ENCODE measurements at places on chromosomes 3 and 15.
A peak's percentile ranks its signal among the peaks of the same experiment; 100 is the strongest.

DNA sequence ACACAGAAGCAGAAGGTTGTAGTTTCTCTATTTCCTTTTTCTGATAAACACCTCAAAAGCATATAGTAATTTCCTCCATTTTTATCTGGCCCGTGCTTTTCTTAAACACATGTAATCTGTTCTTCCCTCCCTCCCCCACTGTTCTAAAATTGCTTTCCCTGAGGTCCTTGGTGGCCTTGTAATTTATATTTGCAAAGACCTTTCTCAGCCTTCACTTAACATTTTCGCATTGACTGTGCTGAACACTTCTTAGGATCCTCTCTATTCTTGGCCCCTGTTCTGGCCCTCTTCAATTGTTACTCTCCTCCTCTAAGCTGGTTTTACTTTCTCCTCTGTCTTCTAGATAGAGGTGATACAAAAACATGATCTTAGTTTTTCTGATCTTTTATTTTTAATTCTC is 28.3 kb downstream of the GAP43 start:
- no peak for DNase-seq

GRCh38 chr3:127143172-127143571 is 49.8 kb upstream of the PRR23E start:
- no peak for DNase-seq

- no peak for DNase-seq
These were observed at the start of gene FBLN2 for GRCh38 chr3:13548696-13549622. Gene FBLN2, plus strand, starts transcription at chr3:13549125. Its CDS starts 21,231 bp downstream, at chr3:13570356.

DNA sequence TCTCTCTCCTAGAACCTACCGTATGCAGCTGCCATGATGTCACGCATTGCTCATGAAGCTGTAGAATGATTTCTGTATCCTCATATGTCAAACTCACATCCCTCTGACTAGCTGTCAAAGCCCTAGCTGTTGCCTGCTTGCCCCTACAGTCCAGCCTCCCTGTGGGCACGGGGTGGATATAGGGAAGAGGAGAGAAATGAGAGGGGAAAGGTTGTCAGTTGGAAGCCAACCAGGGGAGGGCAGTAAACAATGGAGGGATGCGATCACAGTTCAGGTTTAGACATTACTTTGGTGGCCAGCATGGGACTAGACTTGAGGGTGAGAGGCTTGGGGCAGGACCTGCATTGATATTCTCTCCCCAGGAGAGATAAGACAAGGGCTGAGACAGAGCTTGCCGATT is 1.7 kb upstream of the HDGFL3 start:
- DNase-seq: no peak

DNA sequence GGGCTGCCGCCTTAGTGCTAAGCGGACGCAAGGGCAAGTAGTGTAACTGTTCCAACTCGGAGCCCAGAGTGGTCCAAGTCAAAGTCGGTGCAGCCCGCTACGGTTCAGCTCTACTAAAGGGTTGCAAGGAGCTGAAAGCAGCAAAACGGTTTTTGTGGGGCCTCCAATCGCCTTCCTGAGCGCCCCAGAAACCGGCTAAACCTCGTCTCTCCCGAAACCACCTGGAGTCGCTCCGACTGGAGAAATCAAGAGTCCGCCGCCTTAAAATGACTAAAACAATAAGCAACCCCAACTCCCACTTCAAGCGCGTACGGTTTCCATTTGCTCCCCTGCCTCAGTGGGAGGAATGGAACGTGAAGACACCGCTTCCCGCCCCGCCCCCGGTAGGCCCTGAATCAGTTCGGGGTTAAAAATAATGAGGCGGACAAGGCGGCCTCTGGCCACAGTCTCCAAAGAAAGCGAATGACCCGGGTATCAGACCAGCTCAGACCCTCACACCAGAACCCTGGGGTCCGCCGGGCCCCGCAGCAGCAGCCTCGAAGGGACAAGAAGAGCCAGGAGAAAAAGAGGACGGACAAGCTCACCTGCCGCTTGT is 401 bp downstream of the SEC11A start:
- DNase-seq: peak; percentile 55

DNA sequence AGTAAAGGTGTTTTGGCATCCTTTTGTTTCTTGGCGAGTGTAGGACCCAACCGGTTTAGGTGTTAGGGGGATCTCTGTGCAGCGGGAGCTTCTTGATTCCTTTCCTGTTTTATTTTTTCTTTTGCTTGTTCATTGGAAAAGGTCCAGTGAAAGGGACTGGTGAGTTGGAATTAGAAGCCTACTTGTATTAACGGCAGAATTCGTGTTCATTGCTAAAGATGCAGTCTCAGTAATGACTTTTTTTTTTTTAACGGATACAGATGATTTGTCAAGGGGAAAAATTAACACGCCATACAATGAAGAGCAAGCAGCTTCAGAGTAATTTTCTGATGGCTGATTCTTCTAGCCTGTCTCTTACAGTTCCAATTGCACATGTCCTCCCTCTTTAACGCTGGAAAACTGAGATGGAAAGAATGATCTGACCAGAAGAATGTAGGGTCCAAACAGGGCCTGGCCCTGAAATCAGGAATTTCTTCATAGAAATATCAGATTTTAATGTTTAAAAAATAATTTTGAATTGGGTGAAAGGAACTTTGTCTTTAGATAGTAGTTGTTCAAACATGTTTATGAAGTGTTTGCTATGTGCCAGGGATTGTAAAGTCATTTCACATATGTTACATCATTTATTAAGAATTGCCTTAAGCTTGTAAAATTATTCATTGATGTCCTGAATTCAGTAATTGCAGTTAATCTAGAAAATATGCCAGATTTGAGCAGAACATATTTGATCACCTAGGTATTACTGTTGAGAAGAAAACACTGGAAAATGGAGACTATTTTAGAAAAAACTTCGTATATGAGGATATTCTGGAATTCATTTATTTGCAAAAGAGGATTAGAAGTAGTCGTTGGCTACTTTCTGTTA is 1.4 kb downstream of the MAPK6 start:
- DNase-seq: no peak

DNA sequence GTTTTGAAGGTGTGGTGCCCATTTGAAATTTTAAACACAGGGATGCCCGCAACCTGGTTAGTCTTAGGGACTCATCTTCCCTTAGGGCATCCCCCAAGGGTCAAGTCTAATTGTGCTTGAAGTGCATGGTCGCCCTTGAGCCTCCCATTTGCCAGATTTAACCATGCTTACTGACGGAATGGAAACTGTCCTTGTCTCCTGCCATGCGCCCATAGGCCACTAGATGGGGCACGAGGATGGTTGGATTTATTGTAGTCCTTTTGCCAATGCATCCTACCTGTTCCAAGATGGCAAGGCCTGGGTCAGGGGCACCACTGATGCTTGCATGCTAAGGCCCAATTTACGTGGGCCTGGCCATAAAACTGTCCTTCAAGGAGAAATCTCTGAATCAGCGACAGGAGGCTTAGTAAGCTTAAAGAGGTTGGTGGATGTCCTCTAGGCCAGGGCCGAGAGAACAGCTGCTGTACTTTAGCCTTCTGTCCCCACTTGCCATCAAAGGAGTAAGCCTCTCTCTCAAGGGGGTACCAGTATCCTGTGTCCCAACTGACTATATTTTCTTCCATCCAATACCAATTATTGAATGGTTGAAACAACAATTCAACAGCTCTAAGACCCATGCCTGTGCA is 355.4 kb downstream of the OTOL1 start:
- DNase-seq: peak; percentile 39

- DNase-seq: no peak
These were observed 11.1 kb downstream of the ZBTB11 start for GRCh38 chr3:101665851-101666250.

DNA sequence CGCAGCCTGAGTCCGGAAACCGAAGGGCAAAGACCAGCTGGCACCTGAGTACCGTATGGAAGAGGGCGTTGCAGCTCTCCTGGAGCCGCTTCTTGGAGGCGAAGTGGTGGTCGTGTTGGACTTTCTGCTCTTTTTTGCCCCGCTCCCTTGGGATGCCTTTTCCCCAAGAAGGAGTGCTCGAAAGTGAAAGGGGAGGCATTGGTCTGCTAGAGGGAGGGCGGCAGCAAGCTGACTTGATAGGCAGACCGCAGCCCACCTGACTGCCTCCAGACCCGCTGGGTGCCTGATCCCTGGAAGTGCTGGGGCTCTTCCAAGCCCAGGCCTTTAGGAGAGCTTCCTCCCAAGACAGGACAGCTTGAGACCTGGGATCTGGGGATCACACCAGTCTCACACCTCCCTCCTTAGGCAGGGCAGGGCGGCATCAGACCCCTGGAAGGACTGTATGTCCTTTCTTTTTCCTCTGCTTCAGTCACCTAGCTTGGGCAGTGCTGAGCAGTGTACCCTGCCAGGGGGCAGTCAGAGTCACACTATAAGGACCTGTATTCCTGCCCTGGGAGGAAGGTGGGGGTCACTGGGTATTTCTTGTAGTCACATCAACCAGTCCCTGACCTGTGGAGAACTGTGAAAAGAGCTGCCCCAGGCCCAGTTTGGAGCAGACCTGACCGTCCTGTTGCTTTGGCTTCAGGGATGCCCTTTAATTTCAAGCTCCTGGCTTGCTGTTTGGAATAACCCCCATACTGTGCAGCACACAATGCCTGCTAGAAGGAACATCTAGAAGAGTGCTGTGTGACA is 2.1 kb downstream of the ACVR2B start:
- DNase-seq: no peak

DNA sequence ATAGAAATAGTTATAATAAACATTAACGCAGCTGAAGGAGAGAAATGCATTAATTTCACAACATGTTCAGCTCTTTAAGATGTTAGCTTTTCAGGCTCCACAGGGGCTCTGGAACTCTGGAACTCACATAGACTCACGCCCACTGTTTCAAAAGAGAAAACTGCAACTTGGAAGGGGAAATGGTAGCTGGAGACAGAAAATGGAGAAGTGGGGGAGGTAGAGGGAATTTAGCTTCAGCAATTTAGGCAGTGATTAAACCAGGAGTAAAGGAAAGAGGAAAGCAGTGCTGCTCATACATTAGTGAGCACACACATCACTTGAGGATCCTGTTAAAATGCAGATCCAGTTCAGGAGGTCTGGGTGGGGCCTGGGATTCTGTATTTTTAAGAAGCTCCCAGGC is 274.8 kb upstream of the TRIM42 start:
- no peak for DNase-seq

DNA sequence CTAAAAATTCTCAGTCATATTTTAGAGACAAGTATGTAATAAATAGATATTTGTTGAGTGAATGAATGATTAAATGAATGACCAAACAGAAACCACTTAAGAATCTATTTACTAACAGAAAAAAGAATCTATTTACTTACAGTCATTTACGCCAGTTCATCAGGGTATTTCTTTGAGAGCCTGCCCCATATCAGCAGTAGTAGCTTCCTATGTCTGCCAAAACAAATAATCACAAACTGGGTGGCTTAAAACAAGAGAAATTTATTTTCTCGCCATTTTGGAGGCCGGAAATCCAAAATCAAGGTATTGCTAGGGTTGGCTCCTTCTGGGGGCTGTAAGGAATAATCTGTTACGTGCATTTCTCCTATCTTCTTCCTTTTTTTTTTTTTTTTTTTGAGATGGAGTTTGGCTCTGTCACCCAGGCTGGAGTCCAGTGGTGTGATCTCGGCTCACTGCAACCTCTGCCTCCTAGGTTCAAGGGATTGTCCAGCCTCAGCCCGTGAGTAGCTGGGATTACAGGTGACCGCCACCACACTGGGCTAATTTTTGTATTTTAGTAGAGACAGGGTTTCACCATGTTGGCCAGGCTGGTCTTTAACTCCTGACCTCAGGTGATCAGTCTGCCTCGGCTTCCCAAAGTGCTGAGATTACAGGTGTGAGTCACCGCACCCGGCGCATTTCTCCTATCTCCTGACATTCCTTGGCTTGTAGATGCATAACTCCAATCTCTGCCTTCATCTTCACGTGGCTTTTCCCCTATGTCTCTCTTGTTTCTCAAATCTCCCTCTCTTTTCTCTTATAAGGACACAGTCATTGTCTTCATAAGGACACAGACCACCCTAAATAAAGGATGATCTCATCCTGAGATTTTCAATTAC is 65.2 kb upstream of the SPPL2A start:
- no peak for DNase-seq

DNA sequence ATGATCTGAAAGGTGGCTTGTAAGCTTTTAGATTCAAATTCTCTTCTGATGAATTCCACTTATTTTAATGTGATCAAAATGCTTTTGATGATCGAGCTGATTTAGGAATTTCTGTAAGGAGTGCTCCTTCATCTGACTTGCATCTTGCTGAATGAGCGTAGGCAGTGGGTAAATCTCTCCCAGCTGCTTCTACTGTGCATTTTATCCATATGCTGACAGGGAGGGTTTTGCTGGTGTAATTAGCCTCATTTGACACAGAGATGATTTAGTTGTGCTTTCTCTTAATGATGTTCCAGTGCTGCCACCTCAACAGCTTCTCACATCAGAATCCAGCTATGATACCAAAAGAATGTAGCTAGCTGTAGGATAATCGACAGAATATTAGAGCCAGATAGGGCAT is 3.8 kb upstream of the LMOD3 start:
- DNase-seq: no peak

- no peak for DNase-seq
These were observed 151.9 kb upstream of the CNTN3 start for GRCh38 chr3:74766405-74766804.

DNA sequence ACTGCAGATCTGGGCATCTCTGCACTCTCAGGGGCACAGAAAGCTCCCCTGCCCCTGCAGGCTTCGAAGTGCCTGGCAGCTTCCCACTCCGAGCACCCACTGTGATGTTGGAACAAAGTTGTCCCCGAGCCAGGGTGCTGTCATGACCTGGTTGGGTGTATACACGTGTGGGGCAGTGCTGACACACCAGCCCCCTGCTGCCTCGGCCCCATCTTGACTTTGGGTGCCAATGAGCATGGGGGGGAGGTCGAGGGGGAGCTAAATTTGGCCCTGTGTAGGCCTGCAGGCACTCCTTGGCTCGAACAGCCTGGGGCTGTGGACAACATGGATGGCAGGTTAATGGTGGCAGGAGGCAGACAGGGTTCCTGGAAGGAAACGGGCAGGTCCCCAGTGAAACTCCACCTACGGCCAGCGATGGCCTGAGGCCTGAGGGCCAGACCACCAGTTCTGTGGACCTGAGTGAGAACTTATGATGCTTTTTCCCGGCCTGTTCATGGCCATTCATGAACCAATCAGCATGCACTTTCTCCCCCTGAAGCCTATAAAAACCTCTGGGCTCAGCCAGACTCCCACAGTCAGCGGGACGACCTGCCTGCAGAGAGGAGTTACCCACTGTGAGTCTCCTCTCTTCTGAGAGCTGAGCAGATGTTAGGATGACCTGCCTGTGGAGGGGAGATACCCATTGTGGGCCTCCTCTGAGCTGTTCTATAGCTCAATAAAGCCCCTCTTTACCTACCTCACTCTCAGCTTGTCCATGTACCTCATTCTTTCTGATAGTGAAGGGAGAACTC is 1029.1 kb upstream of the GBE1 start:
- no peak for DNase-seq

DNA sequence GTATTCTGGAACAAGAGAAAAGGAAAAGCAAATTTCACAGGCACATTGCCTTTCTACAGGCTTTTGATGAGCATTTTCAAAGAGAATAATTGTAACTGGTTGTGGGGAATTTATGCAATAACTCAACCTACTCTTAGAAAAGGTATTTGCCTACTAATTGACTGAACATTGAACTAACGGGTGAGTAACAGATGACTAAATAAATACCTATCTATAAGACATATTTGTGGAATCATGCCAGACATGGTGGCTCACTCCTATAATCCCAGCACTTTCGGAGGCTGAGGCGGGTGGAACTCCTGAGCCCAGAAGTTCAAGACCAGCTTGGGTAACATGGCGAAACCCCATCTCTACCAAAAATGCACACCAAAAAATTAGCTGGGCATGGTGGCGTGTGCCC is 367.7 kb downstream of the CGGBP1 start:
- DNase-seq: no peak

GRCh38 chr15:34621675-34622074 is 38.2 kb upstream of the GOLGA8B start:
- DNase-seq: no peak

Measured in activated naive CD8-positive, alpha-beta T cell treated with anti-CD3 and anti-CD28 coated beads, Interleukin-2, amount 50 U/mL, for 24 hours (primary cell).